ENCODE measurements at places on chromosomes 2 and 18. TPM values are rescaled to one million over a fixed set of nuclear protein-coding genes. Genes with fewer than 3 reads are reported as not detected.

Gene CRYBA2
- 1.3 TPM for total RNA-seq

Gene POTEJ
- total RNA-seq, result not detected

Gene CWC22
- total RNA-seq, result 44.4 TPM

Gene CDK15
- total RNA-seq, result 0.16 TPM

Gene TRIM43
- not detected for total RNA-seq

Gene ZNF385B
- 5.0 TPM for total RNA-seq

Gene SOWAHC
- total RNA-seq, result 14.0 TPM

Gene ALPI
- not detected for total RNA-seq

Gene CDCA7
- 101 TPM for total RNA-seq

Gene NOSTRIN
- 0.73 TPM for total RNA-seq

Gene SNRNP200
- 211 TPM for total RNA-seq

Gene USP34
- 105 TPM for total RNA-seq

Gene ITGA6
- total RNA-seq, result 34.6 TPM

Gene DHRS9
- total RNA-seq, result not detected

Gene DSC1
- not detected for total RNA-seq

Gene C1GALT1C1L
- total RNA-seq, result 0.20 TPM

Gene SLC5A7
- not detected for total RNA-seq

Gene ZNF516
- total RNA-seq, result 89.5 TPM

Gene CDKL4
- 0.24 TPM for total RNA-seq

Gene CLIP4
- total RNA-seq, result 8.4 TPM

Gene MYO1B
- 154 TPM for total RNA-seq

Gene TUBA4B
- total RNA-seq, result not detected

Gene RNF125
- 29.3 TPM for total RNA-seq

Gene DSG4
- not detected for total RNA-seq

Gene ANO7
- total RNA-seq, result 8.5 TPM

Gene EDAR
- not detected for total RNA-seq

Gene CHRNA1
- total RNA-seq, result not detected

Gene PAIP2B
- total RNA-seq, result 33.9 TPM

Data from endodermal cell (in vitro differentiated cells).